ENCODE measurements at places on chromosomes 1 and 21. TPM values are rescaled to one million over a fixed set of nuclear protein-coding genes. Genes with fewer than 3 reads are reported as not detected.
A peak's percentile ranks its signal among the peaks of the same experiment; 100 is the strongest.

- H3K27me3 ChIP-seq, result no peaks in the 10 kb centered on the region
- no peak overlapping the region for H3K4me3 ChIP-seq
- DNase-seq, result no peak
- H3K27ac ChIP-seq, result no peak overlapping the region
Observed at GRCh38 chr21:36980280-36981048, 14.0 kb upstream of the HLCS start.

DNA sequence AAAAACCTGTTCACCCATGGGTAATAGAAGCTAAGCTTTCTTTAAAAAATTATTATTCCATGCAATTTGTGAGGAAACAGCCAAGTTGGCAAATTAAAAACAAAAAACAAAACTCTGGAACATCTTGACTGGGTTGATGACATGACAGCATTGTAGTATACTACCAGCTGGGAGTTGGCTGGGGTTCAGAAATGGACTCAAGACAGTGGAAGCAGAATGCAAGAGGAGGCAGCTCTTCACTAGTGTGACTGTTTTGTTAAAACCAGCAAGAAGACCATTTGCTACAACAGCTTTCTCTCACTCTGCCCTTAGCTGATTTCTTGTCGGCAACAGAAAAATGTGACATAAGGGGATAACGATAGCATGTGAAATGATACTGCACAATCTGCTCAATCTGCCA is 1298.9 kb upstream of the ADGRL4 start:
- H3K4me3 ChIP-seq, result no peak overlapping the region
- H3K36me3 ChIP-seq, result no peaks in the 10 kb centered on the region
- no peaks in the 10 kb centered on the region for H3K4me1 ChIP-seq
- H3K27me3 ChIP-seq, result no peaks in the 10 kb centered on the region
- H3K27ac ChIP-seq, result no peak overlapping the region
- no peak for DNase-seq

DNA sequence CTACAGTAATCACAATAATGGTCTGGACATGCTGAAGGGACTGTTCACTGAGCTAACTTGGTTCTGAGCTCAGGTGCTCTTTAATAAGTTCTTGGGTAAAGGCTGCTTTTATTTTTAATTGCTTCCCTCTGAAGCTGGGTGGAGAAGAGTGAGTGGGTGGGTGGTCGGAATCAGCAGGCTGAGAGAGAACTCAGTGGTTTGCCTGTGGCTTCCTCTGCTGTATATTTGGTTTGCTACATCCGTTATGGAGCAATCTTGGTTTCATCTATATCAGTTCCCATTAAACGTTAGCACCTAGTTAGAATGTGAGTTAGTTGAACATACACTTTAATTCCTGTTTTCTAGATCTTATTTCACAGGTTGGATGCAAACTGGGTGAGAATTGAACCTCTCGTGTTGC is 23.3 kb downstream of the CNIH4 start:
- H3K36me3 ChIP-seq, result peaks cover 44% of the 10 kb centered on the region
- no peak overlapping the region for H3K4me3 ChIP-seq
- DNase-seq, result no peak
- peaks cover 11% of the 10 kb centered on the region for H3K4me1 ChIP-seq

DNA sequence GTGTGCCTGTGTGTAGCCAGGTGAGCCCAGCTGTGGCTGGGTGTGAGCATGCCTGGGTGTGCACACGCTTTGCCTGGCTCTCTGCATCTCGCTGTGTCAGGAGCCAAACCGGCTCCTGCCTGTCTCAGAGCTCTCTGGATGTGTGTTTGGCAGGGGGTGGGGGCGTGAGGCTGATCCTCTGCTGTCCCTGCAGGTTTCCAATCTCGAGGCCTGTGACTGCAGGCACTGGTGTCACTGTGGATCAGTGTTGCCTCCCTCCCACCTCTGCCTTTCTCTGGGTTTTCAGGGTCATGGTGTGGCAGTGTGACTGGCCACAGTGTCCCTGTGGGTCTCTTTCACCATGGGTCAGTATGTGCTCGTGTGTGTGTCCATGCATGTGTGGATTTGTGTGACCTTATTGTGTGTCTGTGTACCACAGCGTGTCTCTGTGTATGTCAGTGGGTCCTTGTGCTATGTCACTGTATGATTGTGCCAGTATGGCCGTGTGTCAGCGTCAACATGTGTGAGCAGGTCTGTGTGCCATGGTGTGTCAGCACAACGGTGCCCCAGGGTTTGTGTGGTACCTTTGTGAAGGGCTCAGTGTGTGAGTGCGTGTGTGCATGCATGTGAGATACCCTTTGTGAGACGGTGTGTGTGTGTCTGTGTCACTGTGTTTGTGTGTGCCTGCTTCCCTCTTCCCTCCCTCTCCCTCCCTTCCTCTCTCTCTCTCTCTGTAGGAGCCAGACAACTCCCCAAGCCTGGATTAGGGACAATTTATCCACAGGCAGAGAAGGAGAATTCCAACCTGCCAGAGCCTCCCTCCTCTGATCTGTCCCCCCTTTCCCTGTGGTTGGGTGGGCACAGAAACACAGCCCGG is 43.4 kb downstream of the AHDC1 start:
- no peak overlapping the region for H3K4me3 ChIP-seq
- H3K4me1 ChIP-seq, result peaks cover 47% of the 10 kb centered on the region
- H3K36me3 ChIP-seq, result peaks cover 20% of the 10 kb centered on the region

DNA sequence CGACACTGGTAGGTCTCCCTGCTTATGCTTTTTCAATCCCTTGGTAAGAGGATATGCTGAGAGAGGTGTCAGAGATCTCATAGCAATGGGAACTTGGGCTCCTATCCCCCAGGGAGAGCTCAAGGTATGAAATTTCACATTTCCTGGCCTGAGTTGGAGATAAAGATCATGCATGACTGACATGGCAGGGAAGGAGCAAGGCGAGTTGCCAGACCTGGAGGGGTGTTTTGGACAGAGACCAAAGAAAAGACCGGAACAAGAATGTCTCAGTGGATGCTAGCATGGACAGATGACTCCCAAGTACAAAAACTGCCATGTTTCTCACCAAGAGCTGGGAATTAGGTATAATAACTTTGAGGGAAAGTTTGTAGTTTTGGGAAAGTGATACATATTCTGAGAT is 334.1 kb upstream of the B3GALT2 start:
- no peaks in the 10 kb centered on the region for H3K4me1 ChIP-seq
- H3K4me3 ChIP-seq, result no peak overlapping the region
- H3K36me3 ChIP-seq, result no peaks in the 10 kb centered on the region
- no peak for DNase-seq

GRCh38 chr1:108082738-108083562 is 117.2 kb downstream of the SLC25A24 start:
- no peaks in the 10 kb centered on the region for H3K36me3 ChIP-seq
- H3K4me3 ChIP-seq, result no peak overlapping the region
- no peaks in the 10 kb centered on the region for H3K4me1 ChIP-seq
- no peak for DNase-seq

GRCh38 chr1:93331412-93331811 is 14.3 kb upstream of the DR1 start:
- no peak for DNase-seq
- no peaks in the 10 kb centered on the region for H3K27me3 ChIP-seq
- H3K4me1 ChIP-seq, result peaks cover 17% of the 10 kb centered on the region
- peaks cover 3% of the 10 kb centered on the region for H3K36me3 ChIP-seq

GRCh38 chr1:110538075-110538474 is 19.1 kb upstream of the KCNA10 start:
- no peak overlapping the region for H3K4me3 ChIP-seq
- no peaks in the 10 kb centered on the region for H3K27me3 ChIP-seq
- no peak overlapping the region for H3K27ac ChIP-seq
- H3K36me3 ChIP-seq, result no peaks in the 10 kb centered on the region
- H3K4me1 ChIP-seq, result no peaks in the 10 kb centered on the region

DNA sequence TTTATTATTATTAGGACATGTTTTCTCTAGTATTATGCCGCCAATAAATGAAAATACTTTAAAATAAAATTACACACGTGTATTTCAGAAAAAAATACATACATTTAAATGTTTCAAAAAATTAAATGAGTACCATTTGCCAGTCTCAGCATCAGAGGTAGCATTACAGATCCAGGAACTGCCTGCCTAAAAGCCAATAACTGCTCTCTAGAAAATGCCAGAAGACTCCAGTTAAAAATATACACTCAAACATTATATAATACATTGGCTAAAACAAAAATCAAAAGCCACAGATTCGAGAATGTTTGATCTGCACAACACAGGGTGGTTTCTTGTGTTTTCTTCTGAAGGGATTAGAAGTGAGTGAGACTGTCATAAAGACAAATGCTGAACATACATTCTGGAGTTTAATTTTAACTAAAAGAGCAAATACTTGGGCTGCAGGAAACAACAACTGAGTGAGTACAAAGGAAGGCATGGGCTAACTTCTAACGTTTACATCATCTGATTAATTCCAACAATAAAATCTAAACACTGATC is 105.5 kb downstream of the RERE start:
- H3K4me3 ChIP-seq, result no peak overlapping the region
- H3K27me3 ChIP-seq, result no peaks in the 10 kb centered on the region
- peak overlapping the region; percentile 71 for H3K27ac ChIP-seq
- DNase-seq, result no peak
- peaks cover 41% of the 10 kb centered on the region for H3K4me1 ChIP-seq
- H3K36me3 ChIP-seq, result no peaks in the 10 kb centered on the region

DNA sequence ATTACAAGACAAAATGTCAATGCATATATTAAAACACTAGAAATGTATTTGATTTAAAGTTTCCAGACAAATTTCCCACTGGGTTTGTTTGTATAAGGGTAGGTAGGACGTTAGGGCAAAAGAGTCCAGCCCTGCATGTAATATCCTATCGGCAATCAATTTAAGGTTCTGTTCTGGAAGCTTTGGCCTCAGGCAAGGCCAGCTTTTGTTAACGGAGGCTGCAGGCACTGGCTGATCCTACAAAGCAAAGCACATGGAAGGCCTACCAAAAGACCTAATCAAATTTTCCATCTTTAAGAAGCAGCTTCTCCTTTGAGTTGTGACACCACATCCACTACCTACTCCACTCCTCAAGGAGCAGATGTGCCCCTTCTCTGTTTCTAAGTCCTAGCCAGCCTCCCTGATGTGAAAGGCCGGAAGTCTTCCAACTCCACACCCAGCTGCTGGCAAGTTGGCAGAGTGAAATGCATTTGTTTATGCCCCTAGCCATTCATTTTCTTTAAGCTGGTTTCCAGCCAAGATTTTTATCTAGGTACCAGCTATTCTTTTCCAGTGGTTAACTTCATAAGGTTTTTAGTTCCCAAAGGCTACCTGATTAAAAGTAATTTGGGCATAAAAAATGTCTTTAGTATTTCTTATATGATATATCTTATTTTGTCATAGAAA is 452.6 kb downstream of the PTBP2 start:
- no peaks in the 10 kb centered on the region for H3K4me1 ChIP-seq
- H3K27ac ChIP-seq, result no peak overlapping the region
- DNase-seq, result no peak
- H3K27me3 ChIP-seq, result no peaks in the 10 kb centered on the region

- no peaks in the 10 kb centered on the region for H3K36me3 ChIP-seq
- no peak overlapping the region for H3K27ac ChIP-seq
- H3K27me3 ChIP-seq, result no peaks in the 10 kb centered on the region
- H3K4me3 ChIP-seq, result no peak overlapping the region
- H3K4me1 ChIP-seq, result peaks cover 14% of the 10 kb centered on the region
Observed at GRCh38 chr1:53530550-53530949, 71.4 kb downstream of the DMRTB1 start.

DNA sequence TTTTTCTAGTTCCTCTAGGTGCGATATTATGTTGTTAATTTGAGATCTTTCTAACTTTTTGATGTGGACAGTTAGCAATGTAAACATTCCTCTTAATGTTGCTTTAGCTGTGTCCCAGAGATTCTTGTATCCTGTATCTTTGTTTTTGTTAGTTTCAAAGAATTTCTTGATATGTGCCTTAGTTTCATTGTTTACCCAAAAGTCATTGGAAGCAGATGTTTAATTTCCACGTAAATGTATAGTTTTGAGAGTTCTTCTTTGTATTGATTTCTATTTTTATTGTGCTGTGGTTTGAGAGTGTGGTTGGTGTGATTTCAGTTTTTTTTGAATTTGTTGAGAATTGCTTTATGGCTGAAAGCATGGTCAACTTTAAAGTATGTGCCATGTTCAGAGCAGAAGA is 319.4 kb downstream of the PTBP2 start:
- no peaks in the 10 kb centered on the region for H3K4me1 ChIP-seq
- H3K36me3 ChIP-seq, result no peaks in the 10 kb centered on the region
- DNase-seq, result no peak

DNA sequence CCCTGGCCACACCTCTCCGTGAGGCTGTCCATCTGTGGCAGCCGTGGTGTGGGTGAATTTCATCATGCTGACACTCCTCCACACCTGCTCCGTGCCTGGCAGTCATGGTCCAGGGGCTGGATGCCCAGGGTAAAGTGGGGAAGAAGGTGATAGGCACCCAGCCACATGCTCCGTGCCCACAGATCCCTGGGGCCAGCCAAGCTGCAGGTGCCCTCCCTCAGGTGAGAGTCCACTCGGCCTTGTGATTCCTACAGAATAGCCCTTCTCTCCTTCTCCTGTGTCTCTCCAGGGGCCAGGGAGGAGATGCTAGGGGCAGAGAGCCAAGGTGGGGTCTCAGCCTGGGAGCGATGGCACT is 16.8 kb upstream of the POFUT2 start:
- H3K4me3 ChIP-seq, result no peak overlapping the region
- no peaks in the 10 kb centered on the region for H3K27me3 ChIP-seq
- no peak for DNase-seq
- peaks cover 70% of the 10 kb centered on the region for H3K4me1 ChIP-seq

GRCh38 chr1:182784556-182785171 is 4.9 kb upstream of the NPL start:
- no peak overlapping the region for H3K4me3 ChIP-seq
- H3K36me3 ChIP-seq, result no peaks in the 10 kb centered on the region
- no peak for DNase-seq
- peaks cover 15% of the 10 kb centered on the region for H3K4me1 ChIP-seq
- peaks cover 17% of the 10 kb centered on the region for H3K27me3 ChIP-seq

- no peak overlapping the region for H3K27ac ChIP-seq
- no peaks in the 10 kb centered on the region for H3K36me3 ChIP-seq
- DNase-seq, result peak; percentile 52
- no peaks in the 10 kb centered on the region for H3K27me3 ChIP-seq
Observed at GRCh38 chr1:3491291-3492246, 37.1 kb downstream of the ARHGEF16 start.

DNA sequence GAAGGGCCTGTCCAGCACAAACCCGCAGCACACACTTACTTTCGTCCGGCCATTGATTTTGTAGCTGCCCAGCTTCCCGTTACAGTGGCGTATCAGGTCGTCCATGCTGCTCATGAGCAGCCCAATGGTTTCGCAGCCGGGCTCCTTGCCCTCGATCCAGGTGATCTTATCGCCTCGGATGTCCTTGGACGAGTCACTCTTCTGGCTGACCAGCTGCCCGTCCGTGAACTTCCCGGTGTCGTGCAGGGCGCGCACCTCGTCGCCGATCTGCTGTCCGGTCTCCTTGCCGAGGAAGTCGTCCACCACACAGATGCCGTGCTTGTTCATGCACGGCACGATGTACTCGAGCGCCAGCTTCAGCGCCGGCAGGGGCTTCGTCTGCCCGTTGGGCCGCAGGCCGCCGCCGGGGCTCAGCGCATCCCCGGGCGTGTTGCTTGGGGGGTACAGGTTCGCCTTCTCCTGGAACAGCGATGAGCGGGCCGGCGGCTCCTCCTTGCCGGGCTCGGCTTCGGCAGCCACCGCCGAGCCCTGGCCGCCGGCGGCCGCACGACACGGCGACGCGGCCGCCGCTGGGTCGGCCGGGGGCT is 1.0 kb downstream of the EGLN1 start:
- peaks cover 40% of the 10 kb centered on the region for H3K4me1 ChIP-seq
- peak overlapping the region; percentile 84 for H3K27ac ChIP-seq
- H3K4me3 ChIP-seq, result peak overlapping the region; percentile 96
- peak; percentile 52 for DNase-seq

The ATP1A1 gene
- 55.4 TPM for total RNA-seq

The STX12 gene
- 76.5 TPM for total RNA-seq

The LCE1E gene
- total RNA-seq, result not detected

The SLC6A9 gene
- 0.66 TPM for total RNA-seq

The PGLYRP4 gene
- total RNA-seq, result not detected

Measured in SJSA1 (cell line).